ENCODE measurements at places on chromosomes 5 and 9. TPM values are rescaled to one million over a fixed set of nuclear protein-coding genes. Genes with fewer than 3 reads are reported as not detected.

DNA sequence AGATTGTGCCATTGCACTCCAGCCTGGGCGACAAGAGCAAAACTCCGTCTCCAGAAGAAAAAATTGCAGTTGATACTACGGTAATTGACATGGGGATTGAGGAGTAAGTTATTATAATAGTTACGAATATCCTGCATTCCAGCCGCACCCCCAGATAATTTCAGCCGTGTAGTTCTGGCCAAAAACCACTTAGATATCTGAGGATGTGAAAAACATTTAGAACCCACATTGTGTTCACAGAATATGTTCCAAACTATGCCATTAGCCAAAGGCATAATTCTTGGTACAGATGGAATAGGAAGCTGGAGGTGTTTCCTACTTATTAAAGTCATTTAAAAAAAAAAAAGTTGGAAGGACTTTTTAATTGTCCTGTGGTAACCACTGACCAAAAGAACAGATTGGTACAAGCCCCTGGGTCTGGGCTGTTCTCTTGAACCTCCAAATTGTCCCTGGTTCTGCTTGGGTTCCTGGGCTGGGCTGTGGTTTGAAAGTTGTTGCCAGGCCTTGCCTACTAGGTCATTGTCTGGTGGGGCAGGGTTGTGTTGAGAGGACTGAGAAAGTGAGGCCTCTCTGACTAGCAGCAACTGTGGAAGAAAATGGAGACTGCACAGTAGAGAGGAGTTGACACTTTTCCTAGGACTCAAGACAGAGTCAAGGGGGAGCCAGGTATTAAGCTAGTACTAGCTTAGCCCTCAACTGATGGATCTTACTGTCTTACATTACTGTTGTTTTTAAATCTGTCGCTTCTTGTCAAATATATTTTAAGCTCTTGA, 198.8 kb downstream of the NR3C1 start:
- DNase-seq: no peak

GRCh38 chr5:154437281-154437965, 8.4 kb upstream of the SAP30L start:
- DNase-seq: no peak

GRCh38 chr9:38671372-38671731, 48.6 kb downstream of the FAM240B start:
- DNase-seq: no peak

- no peak for DNase-seq
Observed at GRCh38 chr9:21668516-21668915, 133.9 kb upstream of the MTAP start.

DNA sequence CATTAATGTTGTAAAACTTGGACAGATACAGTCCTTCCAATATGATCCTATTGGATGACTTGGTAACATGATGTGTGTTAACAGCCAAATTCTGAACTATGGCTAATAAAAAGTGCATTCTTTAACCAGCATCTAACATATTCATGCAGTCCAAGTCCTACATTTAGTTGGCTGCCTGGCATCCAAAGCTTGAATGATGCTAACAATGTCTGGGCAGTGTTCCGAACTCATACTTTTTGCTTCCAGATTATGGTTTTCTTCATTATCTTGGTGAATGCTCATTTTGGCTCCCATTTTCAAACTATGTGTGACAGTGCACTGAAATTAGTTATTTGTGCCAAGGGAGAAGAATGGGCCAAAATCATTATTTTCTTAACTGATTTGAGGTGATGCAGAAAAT, 2.8 kb downstream of the FAM174A start:
- DNase-seq: no peak

Gene OR1J1
- total RNA-seq: not detected

GRCh38 chr5:31630931-31631330, 8.0 kb upstream of the PDZD2 start:
- no peak for DNase-seq

Gene SCGB3A2
- not detected for total RNA-seq

- no peak for DNase-seq
Observed at GRCh38 chr5:169670769-169671525, 33.9 kb downstream of the DOCK2 start.

Gene SPINK5
- total RNA-seq: 0.41 TPM

- no peak for DNase-seq
Observed at GRCh38 chr5:132479111-132479951, 11.2 kb downstream of the IRF1 start.

GRCh38 chr5:110150199-110150598, 460.5 kb downstream of the MAN2A1 start:
- no peak for DNase-seq

DNA sequence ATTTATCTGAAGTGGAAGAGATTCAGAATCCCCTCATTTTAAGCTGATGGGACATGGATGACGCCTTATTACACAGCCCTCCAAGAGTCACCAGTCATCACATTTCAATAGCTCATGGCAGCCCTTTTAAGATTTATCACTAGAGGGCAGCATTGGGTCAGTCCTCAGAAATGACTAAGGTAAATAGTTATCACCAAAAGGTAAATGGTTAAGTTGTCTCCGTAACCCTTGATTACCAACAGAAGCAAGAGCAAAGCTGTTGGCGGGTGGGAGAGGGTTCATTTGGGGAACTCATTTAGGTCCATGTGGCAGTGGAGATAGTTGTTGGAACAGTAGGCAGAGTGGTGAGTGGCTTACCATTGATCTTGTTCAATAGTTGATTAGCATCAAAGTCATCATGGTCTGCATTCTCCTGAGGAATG, 12.0 kb upstream of the C9 start:
- no peak for DNase-seq

DNA sequence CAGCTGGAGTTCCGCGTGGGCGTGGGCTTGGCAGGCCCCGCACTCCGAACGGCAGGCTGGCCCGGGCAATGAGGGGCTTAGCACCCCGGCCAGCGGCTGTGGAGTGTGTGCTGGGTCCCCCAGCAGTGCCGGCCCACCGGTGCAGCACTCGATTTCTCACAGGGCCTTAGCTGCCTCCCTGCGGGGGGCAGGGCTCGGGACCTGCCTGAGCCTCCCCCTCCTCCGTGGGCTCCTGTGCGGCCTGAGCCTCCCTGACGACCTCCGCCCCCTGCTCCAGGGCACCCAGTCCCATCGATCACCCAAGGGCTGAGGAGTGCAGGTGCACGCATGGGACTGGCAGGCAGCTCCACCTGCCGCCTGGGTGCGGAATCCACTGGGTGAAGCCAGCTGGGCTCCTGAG, 191.8 kb downstream of the CYLC2 start:
- DNase-seq: peak; percentile 42

Gene MVB12B
- total RNA-seq: 15.4 TPM

GRCh38 chr5:136269973-136270372, 77.0 kb upstream of the SMIM32 start:
- DNase-seq: no peak

GRCh38 chr9:19698960-19699359, 89.9 kb downstream of the SLC24A2 start:
- no peak for DNase-seq

DNA sequence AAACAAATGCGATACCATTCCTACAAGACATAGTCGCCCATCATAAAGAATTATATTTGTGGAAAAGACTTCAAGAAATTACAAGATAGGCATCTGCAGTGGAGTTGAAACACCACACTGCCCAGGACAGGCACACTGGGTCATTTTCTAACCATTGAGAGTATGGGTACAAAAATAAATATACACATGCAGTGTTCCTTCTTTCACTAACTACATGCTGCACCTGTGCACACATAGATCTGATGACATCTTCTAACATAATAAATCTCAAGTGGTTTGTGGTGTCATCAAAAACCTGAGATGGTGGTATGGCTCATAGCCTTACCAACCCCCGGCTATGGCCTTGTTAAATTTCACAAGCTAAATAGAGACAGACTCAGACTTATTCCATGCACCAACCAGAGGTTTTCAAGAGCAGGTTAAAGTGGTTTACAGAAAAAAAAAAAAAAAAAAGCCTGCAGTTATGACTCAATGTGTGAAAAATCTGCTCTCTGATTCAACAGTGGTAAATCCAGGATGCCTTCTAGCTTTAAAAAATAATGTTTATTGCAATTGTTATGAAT, 12.4 kb upstream of the NFIB start:
- DNase-seq: no peak

DNA sequence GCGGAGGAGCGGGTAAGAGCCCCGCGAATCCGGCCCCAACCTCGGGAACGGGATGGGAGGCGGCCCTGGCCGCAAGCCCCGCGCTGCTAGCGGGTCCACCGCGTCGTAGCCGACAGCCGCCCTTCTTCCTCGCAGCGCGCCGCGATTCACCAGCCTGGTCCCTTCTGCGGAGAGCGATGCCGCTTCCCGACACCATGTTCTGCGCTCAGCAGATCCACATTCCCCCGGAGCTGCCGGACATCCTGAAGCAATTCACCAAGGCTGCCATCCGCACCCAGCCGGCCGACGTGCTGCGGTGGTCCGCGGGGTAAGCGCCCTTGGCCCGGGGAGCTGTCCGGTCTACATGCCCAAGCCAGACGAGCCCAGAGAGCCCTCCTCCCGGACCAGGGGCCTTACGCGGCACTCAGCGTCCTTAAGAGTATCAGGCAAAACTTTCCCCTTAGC, 335 bp downstream of the ROPN1L start:
- DNase-seq: no peak

Gene PCDHGA12
- 4.7 TPM for total RNA-seq

Gene RANBP17
- 3.2 TPM for total RNA-seq
